Occipital lobe (tissue), 3 donors: ENCODE measurements at places on chromosomes 4 and X.

- no peak for DNase-seq
Measured at GRCh38 chr4:6071959-6072720, 53.9 kb upstream of the C4orf50 start.

DNA sequence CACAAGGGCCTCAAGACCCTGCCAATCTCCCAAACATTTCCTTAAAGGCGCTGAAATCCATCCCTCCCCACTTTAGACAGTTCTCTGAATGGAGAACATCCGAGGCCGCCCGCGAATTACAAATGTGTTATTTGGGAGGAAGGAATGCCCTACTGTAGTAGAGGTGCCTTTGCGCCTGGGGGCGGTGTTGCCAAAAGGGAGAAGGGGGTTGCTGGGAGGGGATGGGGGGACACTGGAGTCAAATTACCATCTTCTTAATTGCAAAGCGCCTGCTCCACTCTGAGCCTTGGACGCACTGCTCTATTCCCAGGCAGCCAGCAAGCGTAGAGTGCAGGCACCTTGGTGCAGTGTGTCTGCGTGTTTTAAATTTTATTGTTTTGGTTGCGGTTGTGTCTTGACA lies 2.7 kb downstream of the TMEM255A start:
- DNase-seq: no peak

GRCh38 chr4:185013417-185014125 lies 4.7 kb upstream of the HELT start:
- DNase-seq: no peak

- DNase-seq: no peak
Measured at GRCh38 chr4:184845367-184846021, 19.7 kb upstream of the ACSL1 start.

DNA sequence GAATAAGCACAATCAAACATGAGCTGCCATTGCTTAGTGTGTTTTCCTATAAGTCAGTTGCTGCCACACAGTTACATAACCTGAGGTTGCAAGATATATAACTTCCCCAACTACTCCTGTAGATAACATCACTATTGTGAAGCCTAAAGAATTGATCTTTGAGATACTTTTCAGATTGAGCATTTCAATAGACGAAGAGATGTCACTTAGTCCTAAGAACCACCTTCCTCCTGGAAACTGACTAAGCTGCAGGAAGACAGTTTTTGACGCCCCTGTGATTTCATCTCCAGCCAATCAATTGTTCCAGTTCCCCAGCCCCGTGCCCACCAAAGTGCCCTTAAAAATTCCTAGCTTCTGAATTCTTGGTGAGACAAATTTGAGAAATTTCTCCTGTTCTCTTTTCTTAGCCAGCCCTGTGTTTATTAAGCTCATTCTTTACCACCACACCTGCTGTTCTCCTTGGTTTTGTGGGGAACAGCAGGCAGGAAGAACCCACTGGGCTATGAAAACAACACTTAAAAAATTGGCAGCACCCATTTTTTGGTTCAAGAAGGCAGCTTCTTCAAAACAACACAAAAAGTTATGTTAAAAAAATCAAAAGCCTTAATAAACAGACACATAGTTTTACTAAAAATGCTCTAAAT lies 317.1 kb upstream of the PABPC4L start:
- no peak for DNase-seq

DNA sequence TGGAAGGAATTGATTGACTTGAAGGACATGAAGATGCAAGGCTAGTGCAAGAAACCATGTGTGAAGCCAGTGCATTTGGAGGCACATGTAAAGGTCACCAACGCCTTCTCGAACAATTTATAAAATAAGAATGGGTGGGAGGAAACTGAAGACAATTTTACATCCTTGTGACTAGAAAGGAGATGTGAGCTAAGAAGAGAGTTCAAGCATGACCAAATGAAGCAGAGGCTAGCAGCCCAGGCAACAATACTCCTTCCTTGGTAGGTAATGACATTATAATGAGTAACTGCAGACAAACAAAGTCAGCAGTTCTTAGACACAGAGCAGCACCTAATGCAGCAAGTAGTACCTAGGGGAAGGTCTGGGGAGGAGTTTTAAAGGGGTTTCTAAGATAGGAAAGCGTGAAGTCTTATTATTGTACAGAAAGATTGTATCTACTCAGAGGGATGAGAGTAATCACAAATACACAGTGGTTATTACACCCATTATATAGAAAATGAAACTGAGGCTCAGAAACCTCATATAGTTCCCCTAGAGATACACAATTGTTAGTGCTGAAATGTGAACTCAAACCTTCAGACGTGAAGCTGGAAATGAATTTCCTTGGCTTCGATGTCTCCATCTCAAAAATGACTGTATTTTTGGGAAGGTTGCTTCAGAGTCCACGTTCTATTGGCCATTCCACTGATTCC lies 56.1 kb downstream of the ATXN3L start:
- no peak for DNase-seq

DNA sequence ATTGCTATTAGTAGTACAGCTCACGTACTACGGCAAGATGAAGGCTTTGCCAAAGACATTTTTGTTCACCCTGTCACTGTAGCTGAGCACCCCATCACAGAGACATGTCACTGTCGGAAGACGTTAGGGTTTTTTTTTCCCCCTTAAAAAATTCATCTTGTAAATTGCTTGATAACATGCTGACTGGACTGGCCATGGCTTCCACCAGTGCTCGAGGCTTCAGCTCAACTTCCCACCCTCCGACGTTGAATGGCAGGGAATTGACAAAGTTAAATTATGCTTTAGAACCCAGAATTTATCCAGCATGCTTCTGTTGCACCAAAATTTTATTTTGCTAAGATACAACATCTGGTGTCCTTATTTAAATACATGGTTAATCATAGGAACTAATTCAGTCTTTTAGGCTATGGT lies 707 bp upstream of the OTUD4 start:
- DNase-seq: no peak

- no peak for DNase-seq
Measured at GRCh38 chr4:18508786-18509185, 487.2 kb upstream of the LCORL start.

DNA sequence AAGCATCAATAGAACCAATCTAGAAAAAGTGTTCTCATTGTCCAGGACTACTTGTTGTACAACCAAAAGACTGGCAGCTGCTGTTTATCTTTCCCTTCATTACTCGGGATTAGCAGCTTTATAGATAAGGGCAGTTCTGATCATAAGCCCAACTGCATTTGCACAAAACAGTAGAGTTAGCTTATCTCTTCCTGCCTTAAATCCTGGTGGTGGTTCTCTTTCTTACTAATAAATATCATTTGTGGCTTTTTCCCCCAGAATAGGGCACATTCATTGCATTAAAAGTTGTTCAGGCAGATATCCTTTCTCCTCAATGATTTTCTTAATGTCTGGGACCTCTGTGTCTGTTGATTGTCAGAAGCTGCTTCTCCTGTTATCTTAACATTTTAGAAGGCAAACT lies 20.2 kb upstream of the RRAGB start:
- DNase-seq: no peak

- no peak for DNase-seq
Measured at GRCh38 chr4:176840166-176840565, 47.4 kb upstream of the VEGFC start.
